ENCODE measurements at places on chromosomes 4 and X. TPM values are rescaled to one million over a fixed set of nuclear protein-coding genes. Genes with fewer than 3 reads are reported as not detected.

DNA sequence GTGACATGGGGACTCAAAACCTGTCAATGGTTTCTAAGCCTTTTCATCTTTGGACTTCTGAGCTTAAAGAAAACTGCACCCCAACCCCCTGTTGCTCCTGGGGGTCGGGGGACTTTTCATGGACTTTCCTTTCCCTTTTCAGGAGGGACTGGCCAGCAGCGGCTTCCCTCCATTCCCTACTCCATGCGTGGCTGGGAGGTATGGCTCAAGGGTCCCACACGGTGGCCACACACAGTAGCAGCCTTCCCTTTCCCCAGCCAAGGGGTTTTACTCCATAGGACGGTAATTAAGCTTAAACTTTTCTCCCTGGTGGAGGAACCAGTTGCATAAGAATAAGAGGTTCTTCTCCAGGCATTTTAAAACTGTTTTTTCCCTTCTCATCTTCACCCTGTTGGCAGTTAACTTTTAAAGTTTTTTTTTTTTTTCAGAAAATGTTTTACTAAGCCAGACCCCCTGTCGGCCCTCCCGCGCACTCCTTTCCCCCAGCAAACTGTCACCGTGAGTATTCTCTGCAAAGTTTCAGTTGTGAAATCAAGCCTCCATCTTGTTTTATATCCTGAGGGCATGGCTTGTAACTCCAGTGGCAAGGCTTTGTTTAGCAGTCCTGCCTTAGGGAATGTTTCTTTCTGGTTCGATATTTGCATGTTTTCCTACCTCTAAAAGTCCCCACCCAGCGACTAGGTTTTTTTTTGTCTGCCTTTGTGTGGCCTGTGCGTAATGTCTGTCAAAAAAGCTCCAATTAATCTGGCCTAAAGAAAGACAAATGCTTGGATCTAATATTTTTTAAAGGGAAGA lies 325.7 kb downstream of the TLL1 start:
- H3K27ac ChIP-seq: no peak overlapping the region
- no peak overlapping the region for H3K4me3 ChIP-seq
- no peaks in the 10 kb centered on the region for H3K27me3 ChIP-seq
- DNase-seq: no peak

- no peaks in the 10 kb centered on the region for H3K36me3 ChIP-seq
- no peak overlapping the region for H3K4me3 ChIP-seq
- H3K27ac ChIP-seq: no peak overlapping the region
- peaks cover 66% of the 10 kb centered on the region for H3K27me3 ChIP-seq
Measured at GRCh38 chr4:26080870-26081628, 167.0 kb downstream of the SMIM20 start.

- no peaks in the 10 kb centered on the region for H3K27me3 ChIP-seq
- H3K4me3 ChIP-seq: no peak overlapping the region
- no peak for DNase-seq
- H3K4me1 ChIP-seq: no peaks in the 10 kb centered on the region
Measured at GRCh38 chrX:27889878-27890277, 82.1 kb downstream of the MAGEB10 start.

Gene KCNE5
- not detected for total RNA-seq

Gene NAP1L3
- total RNA-seq: 11.0 TPM

Gene AKAP4
- total RNA-seq: not detected
